ENCODE measurements at places on chromosomes 11 and 22. TPM values are rescaled to one million over a fixed set of nuclear protein-coding genes. Genes with fewer than 3 reads are reported as not detected.

DNA sequence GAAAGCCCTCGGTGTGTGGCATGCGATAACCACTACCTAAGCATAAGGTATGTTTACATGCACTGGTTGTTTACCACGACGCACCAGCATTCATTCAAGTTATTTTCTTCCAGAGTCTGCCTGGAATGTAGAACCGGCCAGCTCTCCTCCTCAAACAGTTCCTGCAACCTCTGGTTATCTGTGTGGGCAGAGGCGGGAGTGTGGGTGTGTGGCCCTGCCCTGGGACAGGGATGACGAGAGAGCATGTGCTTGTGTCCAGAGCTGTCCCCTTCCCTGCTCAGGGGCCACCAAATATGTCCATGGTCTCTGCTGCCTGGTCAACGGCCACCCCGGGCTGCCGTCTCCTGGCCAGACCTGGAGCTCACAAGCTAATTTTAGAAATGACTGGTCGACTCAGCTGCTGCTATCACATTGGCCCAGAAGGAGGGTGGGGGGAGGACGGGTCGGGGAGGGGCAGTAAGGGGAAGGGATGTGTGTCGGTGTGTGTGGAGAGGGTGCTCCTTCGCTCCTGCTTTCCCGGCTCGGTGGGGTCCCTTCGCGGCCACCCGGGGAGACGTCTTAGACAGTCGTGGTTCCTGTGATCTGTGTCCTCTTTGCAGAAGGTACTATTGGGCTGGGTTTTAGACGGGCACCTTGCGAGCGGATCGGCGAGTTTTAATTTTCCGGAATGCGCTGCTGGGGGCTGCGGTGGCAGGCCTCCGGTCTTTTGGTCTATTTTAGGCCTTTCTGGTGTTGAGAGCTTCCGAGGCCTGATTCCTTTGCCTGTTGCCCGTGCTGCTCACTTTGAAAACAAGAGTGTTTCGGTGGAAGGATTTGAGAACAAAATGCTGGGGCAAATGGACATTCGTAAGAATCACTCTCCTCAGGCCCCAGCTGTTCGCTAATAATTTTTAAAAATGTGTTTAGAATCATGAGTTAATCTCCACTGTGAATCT is at the start of gene MYO18B:
Gene MYO18B, plus strand, starts transcription at position 497 of the 935 bp plus-strand sequence. CDS start 18,905 bp downstream, outside the sequence.
- DNase-seq, result no peak
- H3K4me3 ChIP-seq, result no peak within 1 kb of the TSS
- H3K4me1 ChIP-seq, result no peaks in the 10 kb centered on the region

DNA sequence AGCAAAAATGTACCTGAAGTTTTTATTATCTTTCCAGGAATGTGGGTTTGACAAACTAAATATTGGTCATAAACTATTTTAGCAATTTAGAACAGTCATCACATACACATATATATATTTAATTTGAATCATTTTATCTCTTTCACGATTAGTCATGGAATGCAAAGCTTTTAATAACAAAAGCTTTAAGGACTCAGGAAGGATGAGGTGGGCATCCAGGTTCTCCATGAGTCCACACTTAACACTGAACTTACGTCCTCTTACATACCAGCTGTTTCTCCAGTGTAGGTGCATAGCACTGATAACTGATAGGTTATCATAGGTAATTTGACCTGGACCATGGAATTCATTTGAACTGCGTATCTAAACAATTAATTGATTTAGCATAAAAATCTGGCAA is 28.1 kb upstream of the GNAZ start:
- peak overlapping the region; percentile 40 for H3K27ac ChIP-seq
- no peaks in the 10 kb centered on the region for H3K27me3 ChIP-seq
- no peaks in the 10 kb centered on the region for H3K36me3 ChIP-seq
- H3K4me1 ChIP-seq, result peaks cover 21% of the 10 kb centered on the region
- no peak overlapping the region for H3K4me3 ChIP-seq

DNA sequence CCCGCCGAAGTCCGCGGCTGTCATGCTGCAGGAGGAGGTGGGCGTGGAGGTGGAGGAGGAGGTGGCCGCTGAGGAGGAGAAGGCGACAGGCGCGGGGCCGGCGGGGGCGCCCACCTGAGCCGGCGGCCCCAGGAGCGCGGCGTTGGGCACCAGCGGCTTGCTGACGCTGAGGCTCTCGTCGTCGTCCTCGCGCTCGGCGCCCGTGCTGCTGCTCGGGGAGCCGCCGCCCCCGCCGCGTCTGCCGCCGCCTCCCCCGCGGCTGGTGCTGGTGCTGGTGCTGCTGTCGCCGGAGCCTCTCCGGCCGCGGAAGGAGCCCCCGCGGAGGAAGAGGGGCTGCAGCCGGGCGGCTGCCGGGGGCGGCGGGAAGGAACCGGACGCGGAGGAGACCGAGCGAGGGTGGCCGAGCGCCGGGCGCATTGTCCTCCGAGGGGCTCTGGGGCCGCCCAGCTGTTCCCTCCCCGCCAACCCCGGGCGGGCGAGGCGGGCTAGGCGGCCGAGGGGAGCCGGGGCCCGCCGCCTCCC is 388 bp downstream of the TMEM121B start:
- H3K4me3 ChIP-seq, result no peak overlapping the region
- no peak overlapping the region for H3K27ac ChIP-seq
- DNase-seq, result no peak
- H3K27me3 ChIP-seq, result no peaks in the 10 kb centered on the region

Gene TMEM126B
- total RNA-seq, result 62.1 TPM

GRCh38 chr11:76863196-76863777 is 2.6 kb downstream of the ACER3 start:
- H3K27me3 ChIP-seq, result no peaks in the 10 kb centered on the region
- no peak overlapping the region for H3K4me3 ChIP-seq
- H3K27ac ChIP-seq, result no peak overlapping the region
- no peak for DNase-seq

Gene GPHA2
- total RNA-seq, result not detected

DNA sequence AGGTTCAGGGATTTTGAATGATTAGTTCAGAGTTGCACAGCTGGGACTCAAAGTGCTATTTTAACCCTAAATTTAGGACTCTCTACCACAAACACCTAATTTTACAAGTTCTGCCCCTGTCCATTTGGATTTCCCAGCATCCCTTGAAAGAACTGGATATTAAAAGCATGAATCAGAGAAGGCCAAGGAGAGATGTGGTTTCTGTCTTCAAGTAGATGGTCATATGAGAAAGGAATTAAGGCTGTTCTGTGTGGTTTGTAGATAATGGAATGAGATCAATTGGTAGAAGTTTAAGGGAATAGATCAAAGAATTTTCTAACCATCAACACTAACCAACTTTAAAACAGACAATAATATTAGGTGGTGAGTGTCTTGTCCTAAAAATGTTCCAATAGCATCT is 106.4 kb upstream of the TENM4 start:
- H3K27ac ChIP-seq, result no peak overlapping the region
- no peak overlapping the region for H3K4me3 ChIP-seq
- no peaks in the 10 kb centered on the region for H3K36me3 ChIP-seq
- H3K27me3 ChIP-seq, result peaks cover 22% of the 10 kb centered on the region
- H3K4me1 ChIP-seq, result no peaks in the 10 kb centered on the region

Gene OR8G5
- total RNA-seq, result 0.46 TPM

- no peak for DNase-seq
- no peaks in the 10 kb centered on the region for H3K27me3 ChIP-seq
- peaks cover 12% of the 10 kb centered on the region for H3K4me1 ChIP-seq
- peaks cover 28% of the 10 kb centered on the region for H3K36me3 ChIP-seq
These were observed 7.0 kb downstream of the PITPNB start for GRCh38 chr22:27912101-27912500.

Gene MPZL3
- total RNA-seq, result 7.0 TPM

GRCh38 chr11:96168623-96169022 is 174.4 kb downstream of the MAML2 start:
- no peak overlapping the region for H3K27ac ChIP-seq

Gene RTN4RL2
- 6.5 TPM for total RNA-seq

Gene PITPNM1
- 79.8 TPM for total RNA-seq

Gene CCDC116
- not detected for total RNA-seq

GRCh38 chr11:44943696-44944095 is 7.0 kb downstream of the TP53I11 start:
- no peaks in the 10 kb centered on the region for H3K27me3 ChIP-seq
- no peak overlapping the region for H3K4me3 ChIP-seq
- no peak for DNase-seq
- peaks cover 12% of the 10 kb centered on the region for H3K4me1 ChIP-seq
- no peak overlapping the region for H3K27ac ChIP-seq

Gene OR52N4
- total RNA-seq, result not detected

Gene PTDSS2
- 53.0 TPM for total RNA-seq

DNA sequence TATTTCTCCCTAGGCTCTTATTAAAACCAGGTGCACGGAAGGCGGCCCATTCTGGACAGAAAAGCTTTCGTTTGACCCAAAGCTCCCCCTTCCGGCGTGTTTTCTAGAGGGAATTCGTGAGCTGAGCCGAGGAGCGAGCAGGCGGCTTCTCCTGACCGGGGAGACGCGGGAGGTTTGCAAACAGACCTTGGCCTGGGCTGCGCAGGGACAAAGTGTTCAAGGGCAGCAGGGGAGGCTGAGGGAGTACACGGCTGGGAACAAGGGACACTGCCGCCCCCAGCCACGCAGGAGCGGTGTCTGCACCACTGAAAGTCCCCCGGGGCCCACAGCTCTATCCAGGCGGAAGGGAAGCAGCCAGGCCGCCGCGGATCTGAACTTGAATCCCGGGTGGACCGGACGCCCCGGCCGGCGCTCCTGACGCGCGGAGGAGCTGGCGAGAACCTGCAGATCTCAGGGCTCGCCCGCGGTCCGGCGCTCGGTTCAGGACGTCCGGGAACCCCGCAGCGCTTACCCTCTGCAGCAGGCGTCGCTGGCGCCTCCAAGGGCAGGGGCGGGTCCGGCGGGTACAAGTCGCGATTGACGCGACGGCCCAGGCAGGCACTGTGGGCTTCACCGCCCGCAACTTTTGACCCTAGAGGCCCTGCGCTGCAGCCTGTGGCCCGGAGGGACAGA is 101.9 kb downstream of the WT1 start:
- H3K36me3 ChIP-seq, result no peaks in the 10 kb centered on the region
- H3K4me3 ChIP-seq, result peak overlapping the region; percentile 57
- H3K27ac ChIP-seq, result no peak overlapping the region
- peak; percentile 23 for DNase-seq

- no peaks in the 10 kb centered on the region for H3K4me1 ChIP-seq
- no peak overlapping the region for H3K4me3 ChIP-seq
- peaks cover 42% of the 10 kb centered on the region for H3K36me3 ChIP-seq
- H3K27ac ChIP-seq, result no peak overlapping the region
- peak; percentile 81 for DNase-seq
These were observed 29.6 kb downstream of the CAT start for GRCh38 chr11:34468209-34468841.

Gene PTPRCAP
- total RNA-seq, result 0.29 TPM

- no peak overlapping the region for H3K27ac ChIP-seq
- H3K36me3 ChIP-seq, result no peaks in the 10 kb centered on the region
- no peak overlapping the region for H3K4me3 ChIP-seq
These were observed 87.8 kb upstream of the NNMT start for GRCh38 chr11:114208377-114208776.

GRCh38 chr11:115503083-115503885 is 931 bp downstream of the CADM1 start:
- H3K27me3 ChIP-seq, result peaks cover 67% of the 10 kb centered on the region
- H3K27ac ChIP-seq, result no peak overlapping the region
- peak; percentile 34 for DNase-seq
- peak overlapping the region; percentile 64 for H3K4me3 ChIP-seq
- no peaks in the 10 kb centered on the region for H3K4me1 ChIP-seq
- H3K36me3 ChIP-seq, result no peaks in the 10 kb centered on the region

- H3K4me1 ChIP-seq, result no peaks in the 10 kb centered on the region
- H3K4me3 ChIP-seq, result no peak overlapping the region
- no peak for DNase-seq
- H3K27ac ChIP-seq, result no peak overlapping the region
- H3K27me3 ChIP-seq, result no peaks in the 10 kb centered on the region
These were observed 34.0 kb downstream of the NXPE1 start for GRCh38 chr11:114525682-114526081.

Gene ESAM
- 10.8 TPM for total RNA-seq

DNA sequence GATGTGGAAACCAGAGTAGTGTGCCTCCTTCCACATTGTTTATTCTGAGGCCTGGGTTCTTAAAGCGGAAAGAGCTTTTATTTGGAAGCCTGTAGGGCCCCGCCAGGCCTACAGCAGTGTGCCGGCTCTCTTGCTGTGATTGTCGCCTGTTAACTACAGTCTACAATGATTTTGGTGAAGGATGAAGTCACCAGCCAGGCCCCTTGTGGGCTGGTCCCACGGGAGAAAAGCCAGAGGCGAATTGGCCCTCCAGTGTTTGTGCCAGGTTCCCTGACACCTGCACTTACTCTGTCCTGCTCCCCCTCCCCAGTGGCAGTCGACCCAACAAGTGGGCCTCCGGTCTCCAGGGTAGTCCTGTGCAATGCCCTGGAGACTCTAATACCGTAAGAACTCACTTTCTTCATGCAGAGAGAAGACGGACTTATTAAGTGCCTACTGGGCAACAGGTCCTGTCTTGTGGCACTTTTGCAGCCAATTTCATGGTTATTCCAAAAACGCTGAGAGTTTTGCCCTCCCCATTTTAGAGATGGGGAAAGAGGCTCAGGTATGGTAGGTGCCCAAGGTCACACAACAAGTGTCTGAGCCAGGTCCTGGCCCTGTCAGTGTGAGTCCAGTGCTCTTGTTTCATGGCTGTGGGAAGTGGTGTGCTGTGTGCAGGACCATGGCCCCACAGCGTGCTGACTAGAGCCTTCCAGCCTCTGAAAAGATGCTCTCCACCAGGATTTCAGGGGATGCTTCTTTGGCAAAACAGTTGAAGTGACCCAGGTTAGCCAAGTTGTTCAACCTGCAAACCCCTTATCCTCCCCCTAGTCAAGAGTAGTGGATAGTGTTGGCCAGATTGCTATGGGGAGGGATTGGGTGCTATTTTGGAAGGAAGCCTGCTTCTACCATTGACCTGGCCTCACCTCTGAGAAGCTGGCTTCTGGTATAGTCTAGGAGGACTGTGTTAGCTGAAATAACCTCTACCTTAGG is 1.4 kb downstream of the MICAL2 start:
- DNase-seq, result peak; percentile 31
- no peaks in the 10 kb centered on the region for H3K27me3 ChIP-seq
- H3K4me3 ChIP-seq, result peak overlapping the region; percentile 93
- peaks cover 12% of the 10 kb centered on the region for H3K36me3 ChIP-seq
- H3K4me1 ChIP-seq, result peaks cover 26% of the 10 kb centered on the region
- H3K27ac ChIP-seq, result peak overlapping the region; percentile 41

Gene NLRP14
- total RNA-seq, result not detected

DNA sequence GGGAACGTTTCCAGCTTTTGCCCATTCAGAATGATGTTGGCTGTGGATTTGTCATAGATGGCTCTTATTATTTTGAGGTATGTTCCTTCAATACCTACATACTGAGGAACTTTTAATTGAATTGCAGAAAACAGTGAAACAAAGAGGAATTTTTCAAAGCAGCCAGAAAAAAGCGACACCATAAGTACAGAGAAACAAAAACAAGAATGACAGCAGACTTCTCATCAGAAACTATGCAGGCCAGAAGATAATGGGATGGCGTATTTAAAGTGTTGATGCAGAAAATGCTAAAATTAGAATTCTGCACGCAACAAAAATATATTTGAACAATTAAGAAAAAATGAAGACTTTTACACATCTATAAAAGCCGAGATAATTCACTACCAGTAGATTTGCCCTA is 95.4 kb upstream of the TIMP3 start:
- no peak overlapping the region for H3K27ac ChIP-seq
- DNase-seq, result no peak
- H3K4me1 ChIP-seq, result no peaks in the 10 kb centered on the region

- H3K36me3 ChIP-seq, result no peaks in the 10 kb centered on the region
- no peaks in the 10 kb centered on the region for H3K4me1 ChIP-seq
- no peak overlapping the region for H3K4me3 ChIP-seq
- no peak overlapping the region for H3K27ac ChIP-seq
- no peak for DNase-seq
These were observed 47.2 kb downstream of the MOB2 start for GRCh38 chr11:1439341-1439740.

GRCh38 chr11:35151683-35152280 is 12.8 kb downstream of the CD44 start:
- no peak for DNase-seq
- peaks cover 91% of the 10 kb centered on the region for H3K36me3 ChIP-seq
- H3K27ac ChIP-seq, result no peak overlapping the region
- no peak overlapping the region for H3K4me3 ChIP-seq
- H3K4me1 ChIP-seq, result peaks cover 2% of the 10 kb centered on the region
- no peaks in the 10 kb centered on the region for H3K27me3 ChIP-seq
